SW480 (cell line): ENCODE measurements at places on chromosomes 2 and 18.

DNA sequence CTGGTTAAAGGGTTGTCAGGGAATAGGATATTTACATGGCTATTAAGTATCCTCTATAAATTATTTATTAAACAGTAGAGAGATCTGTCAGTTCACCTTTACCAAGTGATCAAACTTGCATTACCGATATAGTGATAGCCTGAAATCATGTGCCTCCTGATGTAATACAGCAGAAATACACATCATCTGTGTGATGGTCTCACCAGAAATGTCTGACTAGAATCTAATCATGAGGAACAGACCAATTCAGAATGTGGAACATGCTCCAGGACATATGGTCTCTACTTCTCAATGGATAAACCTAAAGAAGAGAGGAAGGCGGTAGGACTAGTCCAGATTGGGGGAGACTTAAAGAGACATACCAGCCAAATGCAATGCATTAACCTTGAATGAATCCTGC lies 6.2 kb downstream of the VPS54 start:
- DNase-seq = no peak

- no peak for DNase-seq
Observed at GRCh38 chr2:147420517-147420916, 424.3 kb upstream of the ACVR2A start.

- no peak for DNase-seq
Observed at GRCh38 chr2:30285758-30286157, 54.4 kb downstream of the LBH start.

DNA sequence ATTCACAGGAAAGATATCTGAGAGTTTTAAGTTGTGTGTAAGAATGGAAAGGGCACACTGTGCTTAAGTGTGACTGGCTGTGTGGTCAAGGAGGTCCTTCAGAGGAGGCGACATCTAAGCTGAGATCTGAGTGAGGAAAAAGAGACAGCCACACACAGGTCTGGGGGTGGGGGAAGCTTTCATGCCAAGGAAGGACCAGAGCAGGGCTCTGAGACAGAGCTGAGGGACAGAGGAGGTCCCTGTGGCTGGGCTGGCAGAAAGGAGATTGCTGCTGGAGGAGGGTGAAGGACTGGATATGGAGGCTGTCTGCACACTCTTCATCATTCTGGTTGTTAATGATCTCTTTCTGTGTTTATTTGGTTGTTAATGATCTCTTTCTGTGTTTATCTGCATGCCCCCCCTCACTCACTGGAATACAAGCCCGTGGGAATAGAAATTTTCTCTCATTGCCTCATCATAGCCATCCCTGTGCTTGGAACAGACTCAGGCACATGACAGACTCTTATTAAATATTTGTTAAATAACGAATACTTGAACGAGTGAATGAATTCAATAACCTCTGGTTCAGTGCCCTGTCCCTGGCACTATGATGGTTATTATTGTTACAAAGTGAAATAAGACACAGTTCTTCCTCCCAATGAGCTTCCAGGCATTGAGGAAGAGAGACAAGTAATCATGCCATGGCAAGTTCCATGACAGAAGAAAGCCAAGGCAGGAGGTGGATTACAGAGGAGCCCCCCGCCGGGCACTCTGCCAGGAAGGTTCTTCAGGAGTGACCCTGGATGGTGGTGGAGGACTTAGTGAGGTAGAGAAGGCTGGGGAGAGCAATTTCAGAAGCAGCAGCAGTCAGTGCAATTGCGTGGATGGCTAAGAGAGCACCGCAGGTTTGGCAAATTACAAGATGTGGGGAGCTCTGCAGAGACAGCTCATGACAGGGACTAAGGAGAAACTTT lies 399.4 kb upstream of the HS6ST1 start:
- DNase-seq = no peak

DNA sequence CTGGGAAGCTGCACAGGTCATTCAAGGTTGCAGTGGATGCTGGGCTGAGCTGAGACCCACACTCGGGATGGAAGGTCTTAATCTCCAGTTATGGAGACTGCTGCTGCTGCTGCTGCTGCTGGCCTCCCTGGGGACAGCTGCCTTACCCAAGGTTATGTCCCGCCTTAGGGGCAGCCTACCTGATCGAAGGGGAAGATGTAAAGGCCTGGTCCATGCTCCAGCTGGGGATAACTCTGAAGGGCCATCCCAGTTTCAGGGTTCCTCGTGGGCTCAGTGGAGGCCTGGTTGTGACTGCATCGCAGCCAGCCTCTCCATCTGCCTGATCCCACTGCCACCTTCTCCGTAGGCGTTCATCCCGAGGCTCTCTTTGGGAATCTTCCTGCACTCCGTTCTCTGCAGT lies 33.0 kb downstream of the RHOB start:
- no peak for DNase-seq

- DNase-seq = no peak
Observed at GRCh38 chr2:38148501-38148900, 72.5 kb upstream of the CYP1B1 start.

- DNase-seq = no peak
Observed at GRCh38 chr2:69902213-69902922, 8.6 kb downstream of the SNRNP27 start.

- no peak for DNase-seq
Observed at GRCh38 chr2:8238521-8239230, 443.2 kb upstream of the ID2 start.

DNA sequence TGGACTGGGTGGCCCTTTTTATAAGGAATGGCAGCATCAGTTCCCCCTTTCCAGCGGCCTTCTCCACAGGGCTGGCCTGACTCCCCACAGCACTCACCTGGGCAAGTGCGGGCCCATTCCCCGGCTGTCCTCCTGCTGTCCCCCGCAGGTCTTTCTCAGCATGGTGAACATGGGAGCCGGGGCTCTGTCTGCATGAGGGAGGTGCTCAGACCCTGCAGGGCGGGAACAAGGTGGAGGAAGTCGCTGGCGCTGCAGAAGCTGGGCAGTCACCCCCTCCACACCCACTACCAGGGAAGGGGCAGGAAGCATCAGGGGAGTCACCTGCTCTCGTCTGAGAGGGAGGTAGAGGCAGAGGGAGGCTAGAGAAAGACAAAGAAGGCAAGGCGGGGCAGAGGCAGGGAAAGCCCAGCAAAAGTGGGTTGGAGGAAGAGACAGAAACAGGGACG lies 12.2 kb downstream of the HES6 start:
- DNase-seq = no peak

GRCh38 chr2:194382221-194382620 lies 1274.8 kb upstream of the SLC39A10 start:
- no peak for DNase-seq
